ENCODE measurements at places on chromosomes 11 and 22.
A peak's percentile ranks its signal among the peaks of the same experiment; 100 is the strongest.

DNA sequence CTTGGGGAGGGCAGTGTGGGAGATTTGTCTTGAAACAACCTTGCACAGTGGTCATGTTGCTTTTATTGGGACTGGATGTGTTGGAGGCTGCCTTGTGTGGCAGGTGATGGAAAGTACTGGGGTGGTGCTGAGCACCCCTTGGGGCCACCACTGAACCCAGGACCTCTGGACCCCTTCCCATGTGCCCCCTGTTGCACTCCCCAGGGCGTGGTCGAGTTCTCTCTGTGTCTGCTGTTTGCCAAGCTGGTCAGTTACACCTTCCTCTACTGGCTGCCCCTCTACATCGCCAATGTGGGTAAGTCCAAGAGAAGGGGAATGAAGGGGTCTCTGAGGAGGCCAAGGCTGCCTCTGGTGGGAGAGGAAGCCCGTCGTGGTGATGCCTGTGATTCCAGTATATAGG lies 18.9 kb downstream of the SLC37A2 start:
- DNase-seq: no peak

DNA sequence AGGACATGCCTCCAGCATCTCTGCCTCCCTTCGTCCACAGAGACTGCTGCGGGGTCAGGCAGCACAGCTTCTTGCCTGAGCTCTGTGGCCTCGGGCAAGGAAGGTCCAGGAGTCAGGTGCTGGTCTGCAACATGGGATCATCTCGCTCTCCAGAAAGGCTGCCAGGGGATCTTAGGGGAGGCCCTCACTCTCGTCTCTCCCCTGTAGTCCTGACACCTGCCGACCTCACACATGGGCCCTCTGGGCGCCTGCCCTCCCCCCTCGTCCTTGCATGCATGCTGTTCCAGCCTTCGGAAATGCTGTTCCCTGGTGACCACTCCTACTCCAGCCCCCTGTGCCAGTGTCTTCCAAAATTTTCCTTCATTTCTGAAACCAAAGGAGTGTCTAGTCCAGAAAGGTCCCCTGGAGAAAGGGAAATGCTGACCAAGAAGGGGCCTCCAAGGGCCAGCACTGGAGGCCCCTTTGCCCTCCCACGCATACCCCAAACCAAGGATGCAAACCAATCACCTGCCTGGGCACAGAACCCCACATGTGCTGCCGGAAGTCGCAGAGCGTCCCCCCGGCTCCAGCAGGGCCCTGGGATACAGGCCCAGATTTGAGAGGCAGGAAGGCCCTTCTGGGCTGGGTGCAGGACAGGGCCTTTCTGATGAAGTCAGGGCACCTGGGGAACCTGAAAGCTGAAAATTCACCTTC lies 41.0 kb downstream of the IGF2 start:
- DNase-seq: no peak

DNA sequence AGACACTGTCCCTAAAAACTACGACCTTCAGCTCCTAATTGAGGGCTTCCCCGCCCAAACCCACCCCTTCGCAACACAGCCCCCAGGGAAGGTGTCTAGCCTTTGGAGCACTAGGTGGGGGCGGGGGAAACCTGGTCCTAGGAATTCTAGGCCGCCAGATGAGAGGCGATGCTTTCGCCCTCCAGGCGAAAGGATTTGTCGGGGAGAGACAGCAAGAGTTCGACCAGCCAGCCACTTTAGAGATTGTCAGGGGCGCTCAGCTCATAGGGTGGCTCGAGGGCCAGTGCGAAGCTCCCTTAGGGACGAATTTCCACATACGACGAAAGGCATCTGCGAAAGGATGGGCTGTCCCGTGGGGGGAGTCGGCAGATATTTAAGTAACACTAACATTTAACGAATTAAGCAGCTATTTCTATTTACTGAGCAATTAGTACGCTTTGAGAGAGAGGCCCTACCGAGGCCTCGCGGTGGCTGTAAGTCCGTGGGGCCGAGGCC lies 5.3 kb downstream of the CD248 start:
- no peak for DNase-seq

DNA sequence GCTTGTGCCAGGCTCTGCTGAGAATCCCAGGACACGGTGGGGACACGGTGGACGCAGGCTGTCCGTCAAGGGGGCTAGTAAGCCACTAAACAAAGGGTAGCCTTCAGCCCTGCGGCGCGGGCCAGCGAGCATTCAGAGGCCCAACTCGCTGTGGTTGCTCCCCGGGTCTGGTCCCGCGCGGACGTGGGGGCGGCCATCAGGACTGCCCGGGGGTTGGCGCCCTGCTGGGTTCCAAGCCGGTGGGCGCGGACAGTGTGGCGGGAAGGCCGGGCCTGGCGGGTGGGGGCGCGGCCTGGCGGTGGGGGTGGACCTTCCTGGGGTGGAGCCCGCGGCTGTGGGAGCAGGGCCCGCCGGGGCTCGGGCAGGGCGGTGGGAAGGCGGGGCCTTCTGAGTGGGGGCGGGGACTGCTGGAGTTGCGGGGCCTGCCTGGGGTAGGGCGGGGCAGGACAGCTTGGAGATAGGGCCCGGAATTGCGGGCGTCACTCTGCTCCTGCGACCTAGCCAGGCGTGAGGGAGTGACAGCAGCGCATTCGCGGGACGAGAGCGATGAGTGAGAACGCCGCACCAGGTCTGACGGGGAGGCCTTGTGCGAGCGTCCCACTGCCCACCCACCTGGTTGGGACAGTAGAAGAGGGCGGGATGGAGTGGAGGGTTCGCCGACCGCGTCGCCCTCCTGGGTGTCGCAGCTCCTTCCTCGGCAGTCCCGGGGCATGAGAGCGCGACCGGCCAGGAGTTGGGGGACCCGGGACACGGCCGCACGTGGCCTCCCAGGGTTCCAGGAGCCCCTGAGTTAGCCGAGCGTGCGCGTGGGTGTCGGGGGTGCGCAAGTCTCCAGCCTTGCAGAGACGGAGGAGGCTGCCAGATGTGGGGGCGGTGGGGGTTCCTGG lies at the start of gene SERHL2:
TSS of gene SERHL2 (plus strand) at position 482 of the 887 bp plus-strand sequence. CDS start at position 547, 65 bp downstream.
- peak; percentile 54 for DNase-seq

GRCh38 chr11:34204396-34205279 lies 99.2 kb downstream of the NAT10 start:
- DNase-seq: no peak

GRCh38 chr22:27783436-27784119 lies 18.0 kb downstream of the MN1 start:
- DNase-seq: no peak

- no peak for DNase-seq
Measured at GRCh38 chr11:106088896-106089295, 11.4 kb downstream of the AASDHPPT start.

GRCh38 chr22:44120314-44120704 lies 60.4 kb upstream of the PARVG start:
- DNase-seq: no peak

- no peak for DNase-seq
Measured at GRCh38 chr11:3196161-3197043, 22.2 kb downstream of the MRGPRG start.

DNA sequence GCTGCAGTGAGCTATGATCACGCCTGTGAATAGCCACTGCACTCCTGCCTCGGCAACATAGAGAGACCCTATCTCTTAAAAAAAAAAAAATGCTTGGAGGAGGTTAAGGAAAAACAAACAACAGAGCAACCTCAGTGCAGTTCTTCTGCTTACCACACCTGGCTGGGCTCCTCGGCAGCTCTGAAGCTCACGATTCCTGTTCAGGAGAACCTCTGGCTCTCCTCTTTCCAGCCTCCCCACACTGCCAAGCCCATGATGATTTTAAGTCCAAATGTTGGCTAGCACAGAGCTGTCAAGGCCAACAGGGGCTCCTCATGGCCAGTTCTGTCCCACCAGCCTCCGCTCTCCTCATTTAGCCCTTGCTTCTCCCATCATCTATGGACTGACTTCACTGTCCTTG lies 69.7 kb upstream of the ARFGAP3 start:
- DNase-seq: no peak

GRCh38 chr11:59456661-59457060 lies at the start of gene OR4D6:
TSS of gene OR4D6 (plus strand) at chr11:59456961. CDS start at chr11:59456961, 0 bp downstream.
- no peak for DNase-seq

DNA sequence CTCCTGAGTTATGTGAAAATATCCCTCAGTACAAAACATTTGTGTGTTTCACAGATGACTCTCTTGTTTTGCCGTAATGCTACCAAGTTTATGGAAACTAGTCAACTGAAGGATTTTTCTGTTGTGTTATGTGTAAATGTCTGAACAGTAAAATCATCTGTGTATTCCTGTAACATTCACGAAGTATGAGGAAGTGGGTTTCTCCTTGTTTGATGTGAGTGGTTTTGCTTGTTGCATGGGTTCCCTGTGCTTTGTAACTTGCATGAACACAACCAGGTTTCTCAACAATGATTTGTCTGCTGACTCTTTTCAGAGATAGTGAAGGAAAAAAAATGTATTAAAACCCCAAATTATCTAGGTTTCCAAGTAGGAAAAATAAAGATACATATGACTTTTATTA lies 138.1 kb downstream of the PGR start:
- no peak for DNase-seq

- DNase-seq: no peak
Measured at GRCh38 chr11:75147875-75148263, 3.0 kb upstream of the SLCO2B1 start.

DNA sequence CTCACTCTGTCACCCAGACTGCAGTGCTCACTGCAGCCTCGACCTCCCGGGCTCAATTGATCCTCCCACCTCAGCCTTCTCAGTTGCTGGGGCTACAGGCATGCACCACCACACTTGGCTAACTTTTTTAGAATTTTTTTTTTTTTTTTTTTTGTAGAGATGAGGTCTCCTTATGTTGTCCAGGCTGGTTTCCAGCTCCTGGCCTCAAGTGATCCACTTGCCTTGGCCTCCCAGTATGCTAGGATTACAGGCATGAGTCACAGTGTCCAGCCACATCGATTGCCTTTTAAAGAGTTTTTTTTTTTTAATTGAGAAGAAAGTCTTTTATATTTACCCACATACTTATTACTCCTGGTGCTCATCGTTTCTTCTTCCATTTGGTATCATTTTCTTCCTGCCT lies 30.0 kb downstream of the PARVG start:
- DNase-seq: no peak

DNA sequence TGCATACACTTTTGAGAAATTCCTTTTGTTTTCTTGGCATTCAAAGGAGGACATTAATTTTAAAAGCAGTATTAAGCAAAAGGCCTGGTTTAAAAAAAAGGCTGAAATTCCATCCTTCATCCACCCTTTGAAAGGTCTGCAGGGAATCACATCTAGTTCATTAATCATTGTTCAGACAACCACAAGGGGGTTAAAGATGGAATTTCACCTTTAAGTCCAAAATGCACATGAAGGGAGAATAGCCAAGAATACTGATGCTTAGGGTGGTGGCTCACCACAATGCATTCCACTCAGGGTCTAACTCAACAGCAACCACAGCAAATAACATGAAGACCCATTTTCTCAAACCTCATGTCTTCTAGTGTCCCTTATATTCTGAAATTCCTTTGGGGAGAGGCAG lies 256.9 kb downstream of the CADM1 start:
- no peak for DNase-seq

- peak; percentile 42 for DNase-seq
Measured at GRCh38 chr11:91248199-91248807, 976.3 kb upstream of the FAT3 start.

GRCh38 chr11:78082146-78082545 lies 2.5 kb upstream of the NDUFC2 start:
- no peak for DNase-seq

- no peak for DNase-seq
Measured at GRCh38 chr11:119470317-119471291, 47.6 kb upstream of the THY1 start.

- DNase-seq: peak; percentile 64
Measured at GRCh38 chr11:9120664-9121468, 29.5 kb upstream of the SCUBE2 start.

GRCh38 chr11:69367211-69367964 lies 73.4 kb downstream of the MYEOV start:
- no peak for DNase-seq

DNA sequence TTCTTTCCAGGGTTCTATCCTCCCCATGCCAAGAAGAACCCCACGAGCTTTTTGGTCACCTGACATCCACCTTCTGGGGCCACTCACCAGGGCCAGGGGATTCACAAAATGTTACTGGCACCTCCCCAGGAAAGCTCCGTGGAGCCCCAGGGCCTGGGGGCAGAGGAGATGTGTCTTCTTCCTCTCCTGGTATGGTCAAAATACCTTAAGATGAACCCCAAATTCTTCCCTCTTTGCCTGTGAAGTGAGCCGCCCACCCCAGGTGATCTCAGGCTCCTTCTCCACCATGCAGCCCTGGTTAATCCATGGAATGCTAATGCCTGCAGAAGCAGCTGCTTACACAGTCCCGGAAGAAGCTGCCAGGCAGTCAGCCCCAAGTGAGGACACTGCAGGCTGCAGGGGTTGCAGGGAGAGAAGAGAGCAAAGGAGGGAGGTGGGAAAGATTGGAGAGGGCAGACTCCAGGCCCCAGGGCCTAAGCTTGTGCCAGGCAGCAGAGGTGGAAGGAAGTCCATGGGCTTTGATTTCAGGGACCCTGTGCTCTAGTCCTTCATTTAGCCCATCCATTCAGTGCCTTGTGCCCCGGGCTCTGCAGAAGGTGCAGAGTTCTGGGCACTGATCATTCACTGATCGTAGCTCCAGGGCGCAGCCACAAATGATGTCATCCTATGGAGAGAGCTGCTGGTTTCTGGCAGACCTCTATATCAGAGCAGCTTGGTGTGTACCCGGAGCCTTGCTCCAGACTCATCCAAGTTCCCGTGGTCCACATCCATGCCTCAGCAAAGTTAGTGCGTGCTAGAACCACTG lies 127.9 kb upstream of the NECTIN1 start:
- no peak for DNase-seq

- peak; percentile 33 for DNase-seq
Measured at GRCh38 chr22:43110444-43110926, at the start of gene BIK. TSS of gene BIK (plus strand) at chr22:43110750. CDS start at chr22:43124023, 13,273 bp downstream.

DNA sequence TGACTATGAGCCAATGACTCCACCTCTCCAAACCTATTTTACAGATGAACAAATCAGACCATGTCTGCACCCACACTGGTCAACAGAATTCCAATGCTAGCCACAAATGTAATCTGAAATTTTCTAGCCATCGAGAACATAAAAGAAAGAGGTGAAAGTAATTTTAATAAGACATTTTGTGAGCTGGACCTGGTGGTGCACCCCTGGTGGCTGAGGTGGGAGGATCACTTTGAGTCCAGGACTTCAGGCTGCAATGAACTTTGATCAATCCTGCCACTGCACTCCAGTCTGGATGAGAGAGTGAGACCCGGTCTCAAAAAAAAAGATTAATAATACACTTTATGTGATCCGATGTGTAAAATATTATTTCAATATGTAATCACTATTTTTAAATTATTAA lies 9.4 kb upstream of the RNF185 start:
- DNase-seq: peak; percentile 37

- no peak for DNase-seq
Measured at GRCh38 chr22:23023294-23023693, 47.0 kb upstream of the GNAZ start.

GRCh38 chr11:127531167-127531566 lies 530.6 kb upstream of the KIRREL3 start:
- no peak for DNase-seq

- peak; percentile 57 for DNase-seq
Measured at GRCh38 chr11:16095756-16096155, 260.6 kb downstream of the SOX6 start.

- no peak for DNase-seq
Measured at GRCh38 chr11:20235164-20235563, 74.9 kb upstream of the DBX1 start.

Data from SK-MEL-5 (cell line).